ENCODE measurements at places on chromosomes 2 and 18. TPM values are rescaled to one million over a fixed set of nuclear protein-coding genes. Genes with fewer than 3 reads are reported as not detected.

- no peak for DNase-seq
These were observed 65.8 kb downstream of the ZAP70 start for GRCh38 chr2:97779141-97779540.

DNA sequence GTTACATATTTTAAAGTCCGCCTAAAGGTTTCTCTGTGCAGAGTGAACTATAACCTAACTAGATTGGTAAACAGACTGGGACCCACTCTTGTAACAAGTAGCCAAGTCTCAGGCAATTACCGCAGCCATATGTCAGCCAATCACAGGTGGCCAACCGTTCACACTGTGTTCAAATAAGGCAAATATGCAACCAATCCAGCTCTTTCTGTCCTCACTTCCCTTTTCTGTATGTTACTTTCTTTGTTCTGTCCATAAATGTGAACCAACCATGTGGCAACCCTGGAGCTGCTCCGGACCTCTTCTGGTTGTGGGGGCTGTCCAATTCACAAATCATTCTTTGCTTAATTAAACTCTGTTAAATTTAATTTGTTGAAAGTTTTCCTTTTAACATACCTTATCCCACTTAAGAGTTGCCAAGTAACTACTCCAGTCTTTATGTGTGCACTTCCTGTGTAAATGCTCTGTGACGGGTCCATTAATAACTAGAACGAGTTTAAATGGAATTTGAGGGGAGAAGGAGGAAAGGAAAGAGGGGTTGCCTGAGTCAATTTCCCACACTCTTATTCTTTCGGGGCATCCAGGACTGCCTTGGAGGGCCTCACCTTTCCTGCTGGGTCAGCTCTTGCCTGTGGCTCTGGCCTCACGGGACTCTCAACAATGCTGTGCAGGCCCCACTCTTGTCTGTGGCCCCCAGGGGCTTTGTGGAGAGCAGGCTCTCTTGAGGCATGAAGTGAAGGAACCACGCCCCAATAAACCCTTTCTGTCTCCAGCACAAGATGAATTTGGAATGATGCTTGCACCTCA lies 6.6 kb upstream of the RPL37A start:
- DNase-seq, result peak; percentile 52

GRCh38 chr2:197075281-197075680 lies 148.8 kb upstream of the PGAP1 start:
- no peak for DNase-seq

- DNase-seq, result peak; percentile 78
These were observed 17.8 kb upstream of the ATL2 start for GRCh38 chr2:38394903-38395341.

DNA sequence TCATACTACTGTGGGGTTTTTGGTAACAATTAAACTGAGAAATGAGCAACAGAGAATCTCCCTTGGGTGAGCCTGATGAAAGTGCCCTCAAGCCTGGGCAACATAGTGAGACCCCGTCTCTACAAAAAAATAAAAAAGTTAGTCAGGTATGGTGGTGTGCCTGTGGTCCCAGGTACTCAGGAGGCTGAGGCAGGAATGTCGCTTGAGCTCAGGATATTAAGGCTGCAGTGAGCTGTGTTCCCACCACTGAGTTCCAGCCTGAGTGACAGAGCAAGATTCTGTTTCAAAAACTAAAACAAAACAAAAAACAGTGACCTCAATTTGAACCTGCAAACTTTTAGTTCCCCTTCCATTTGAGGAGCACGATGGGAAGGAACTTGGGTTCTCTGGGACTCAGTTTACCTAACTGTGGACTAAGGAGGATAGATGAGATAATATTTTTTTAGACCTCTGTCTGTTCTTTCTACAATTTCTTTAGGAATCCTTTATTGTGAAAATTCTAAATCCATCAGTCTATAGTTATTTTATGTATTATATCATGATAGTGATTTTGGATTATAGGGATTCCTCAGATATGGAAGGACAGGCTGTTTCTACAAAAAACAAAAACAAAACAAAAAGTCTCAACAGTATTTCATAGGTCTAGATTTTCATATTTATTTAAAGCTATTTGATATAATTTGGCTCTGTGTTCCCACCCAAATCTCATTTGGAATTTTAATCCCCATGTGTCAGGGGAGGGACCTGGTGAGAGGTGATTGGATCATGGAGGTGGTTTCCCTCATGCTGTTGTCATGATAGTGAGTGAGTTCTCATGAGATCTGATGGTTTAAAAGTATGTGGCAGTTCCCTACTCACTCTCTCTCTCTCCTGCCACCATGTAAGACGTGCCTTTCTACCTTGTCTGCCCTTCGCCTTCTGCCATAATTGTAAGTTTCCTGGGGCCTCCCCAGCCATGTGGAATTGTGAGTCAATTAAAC lies 178.6 kb downstream of the MYCN start:
- DNase-seq, result no peak

DNA sequence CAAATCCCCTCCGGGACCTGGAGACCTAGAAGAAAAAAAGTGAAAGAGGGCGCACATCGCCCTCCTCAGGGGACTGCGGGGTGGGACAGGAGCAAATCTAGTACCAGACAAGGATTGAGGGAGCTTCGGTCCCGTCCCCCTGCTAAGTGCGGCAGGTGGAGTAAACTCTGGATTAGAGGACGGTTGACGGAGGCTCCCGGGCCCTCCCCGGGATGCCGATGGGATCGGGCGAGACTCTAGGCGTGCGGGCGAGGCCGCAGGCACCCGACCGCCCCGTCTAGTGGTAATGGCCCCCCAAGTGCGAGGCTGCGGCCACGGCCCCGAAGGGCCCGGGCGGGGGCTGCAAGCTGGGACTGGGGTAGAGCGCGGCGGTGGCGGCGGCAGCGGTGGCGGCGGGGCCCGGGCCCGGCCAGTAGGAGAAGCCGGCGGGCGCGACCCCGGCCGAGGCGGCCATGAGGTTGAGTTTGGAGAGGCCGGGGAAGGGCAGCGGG lies 3.5 kb downstream of the FEV start:
- no peak for DNase-seq

- DNase-seq, result no peak
These were observed 9.7 kb upstream of the CUL3 start for GRCh38 chr2:224594840-224595239.

GRCh38 chr18:32262092-32262491 lies 72.3 kb downstream of the MEP1B start:
- no peak for DNase-seq

- no peak for DNase-seq
These were observed 68.7 kb upstream of the TTC27 start for GRCh38 chr2:32559136-32559535.

GRCh38 chr2:215360596-215360995 lies 48.7 kb downstream of the ATIC start:
- DNase-seq, result no peak

Gene TANK
- total RNA-seq, result 106 TPM

Gene SLC16A14
- total RNA-seq, result 0.47 TPM

Gene MAP3K19
- not detected for total RNA-seq

Gene DAPL1
- not detected for total RNA-seq

Gene LRRTM1
- total RNA-seq, result not detected

Gene PRKD3
- 78.9 TPM for total RNA-seq

Gene APLF
- 1.2 TPM for total RNA-seq

Gene CD207
- not detected for total RNA-seq

Gene UNC80
- not detected for total RNA-seq

Data from SJSA1 (cell line).